ELR (cell line): ENCODE measurements at places on chromosomes 6 and 20.

GRCh38 chr20:57469418-57470211, 55.3 kb downstream of the CTCFL start:
- no peak for DNase-seq

GRCh38 chr6:56693246-56693607, 50.5 kb upstream of the DST start:
- DNase-seq = peak; percentile 88

DNA sequence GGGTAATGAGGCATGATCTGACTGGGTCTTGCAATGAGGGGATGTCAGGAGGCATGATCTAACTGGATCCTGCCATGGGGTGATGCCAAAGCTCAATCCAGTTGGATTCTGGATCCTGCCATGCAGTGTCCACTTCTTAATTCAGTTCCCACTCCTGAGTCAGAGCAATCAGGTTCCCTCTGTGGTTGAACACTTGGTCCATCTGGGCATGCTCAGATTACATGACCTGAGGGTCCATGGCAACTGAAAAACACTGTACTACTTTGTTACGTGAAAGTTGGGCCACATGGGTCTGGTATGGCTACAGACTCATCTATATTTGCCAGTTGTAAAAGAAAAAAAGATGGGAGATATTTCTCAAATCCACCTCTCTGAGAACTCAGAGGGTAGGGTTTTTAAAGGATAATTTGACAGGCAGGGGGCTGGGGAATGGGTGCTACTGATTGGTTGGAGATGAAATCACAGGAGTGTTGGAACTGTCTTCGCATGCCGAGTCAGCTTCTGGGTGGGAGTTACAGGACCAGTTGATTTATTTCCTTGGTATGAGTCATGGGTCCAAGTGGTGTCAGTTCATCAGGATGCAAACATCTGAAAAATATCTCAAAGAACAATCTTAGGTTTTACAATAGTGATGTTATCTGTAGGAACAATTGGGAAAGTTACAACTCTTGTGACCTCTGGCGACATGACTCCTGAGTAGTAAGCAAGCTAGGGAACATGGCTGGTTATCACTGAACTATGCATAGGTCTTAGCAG, 21.6 kb downstream of the C6orf163 start:
- peak; percentile 43 for DNase-seq

GRCh38 chr6:44072452-44072958, 54.7 kb downstream of the MRPL14 start:
- DNase-seq = no peak

DNA sequence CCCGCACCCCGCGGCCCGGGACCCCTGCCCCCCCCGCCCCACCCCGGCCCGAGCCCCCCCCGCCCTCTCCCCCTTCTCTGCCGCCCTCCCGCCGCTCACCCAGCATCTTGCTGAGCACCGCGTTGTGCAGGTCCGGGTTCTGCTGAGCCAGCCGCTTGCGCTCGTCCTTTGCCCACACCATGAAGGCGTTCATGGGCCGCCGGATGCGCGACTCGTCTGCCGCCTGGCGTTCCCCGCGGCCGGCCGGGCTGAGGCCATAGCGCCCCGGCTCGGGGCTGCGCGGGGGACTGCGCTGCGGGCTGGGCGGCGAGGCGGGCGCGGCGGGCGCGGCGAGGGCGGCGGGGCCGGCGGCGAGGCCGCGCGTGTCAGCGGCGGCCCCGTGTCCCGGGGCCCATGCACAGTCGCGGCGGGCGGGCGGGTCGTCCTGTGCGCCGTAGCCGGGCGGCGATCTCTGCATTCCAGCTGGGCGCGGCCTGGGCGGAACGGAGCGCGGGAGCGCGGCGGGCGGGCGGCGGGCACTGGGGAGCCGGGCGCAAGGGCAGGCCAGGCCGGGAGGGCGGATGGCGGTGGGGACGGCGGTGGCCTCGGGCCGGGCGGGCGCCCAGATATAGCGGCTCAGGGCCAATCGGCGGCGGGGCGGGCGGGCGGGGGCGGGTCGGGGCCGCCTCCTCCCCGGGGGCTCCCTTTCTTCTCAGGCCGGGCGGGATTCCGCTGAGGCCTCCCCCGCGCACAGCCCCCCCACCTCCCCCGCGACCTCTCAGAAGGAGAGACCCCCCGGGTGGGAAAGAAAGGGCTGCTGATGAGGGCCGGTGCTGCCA, at the start of gene SOX18:
Gene SOX18 (minus strand): TSS at position 580 of the 818 bp plus-strand sequence. CDS start 123 bp downstream, at position 457.
- peak; percentile 64 for DNase-seq

DNA sequence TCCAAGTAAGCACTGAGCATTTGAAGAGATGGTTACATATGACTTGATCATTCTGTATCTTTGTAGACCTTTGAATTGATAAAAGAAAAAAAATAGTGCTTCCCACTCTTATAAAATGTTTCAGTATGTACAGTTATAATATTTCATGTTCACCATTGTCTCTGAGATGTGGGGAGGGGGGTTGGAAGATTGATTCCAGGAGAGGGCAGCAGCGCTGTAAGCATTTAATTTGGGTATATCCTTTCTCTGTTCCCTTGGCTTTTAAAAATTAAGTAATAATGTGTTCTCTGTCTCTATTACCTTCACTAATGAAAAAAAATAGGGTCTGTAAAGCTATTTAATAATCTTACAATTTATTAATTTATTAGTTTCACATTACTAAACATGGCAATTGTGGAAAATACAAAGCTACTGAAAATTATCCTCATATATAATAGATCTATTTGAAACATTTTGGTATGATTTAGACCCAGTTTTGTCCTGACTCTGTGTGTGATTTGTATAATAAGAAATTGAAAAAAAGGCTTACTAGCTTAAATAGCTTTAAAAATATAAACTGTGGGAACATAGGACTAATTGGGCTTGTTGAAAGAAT, 341.2 kb downstream of the CDKAL1 start:
- DNase-seq = peak; percentile 44

- no peak for DNase-seq
Observed at GRCh38 chr6:43725643-43726580, 38.3 kb upstream of the MRPS18A start.

- no peak for DNase-seq
Observed at GRCh38 chr20:12467758-12468157, 541.0 kb upstream of the SPTLC3 start.

DNA sequence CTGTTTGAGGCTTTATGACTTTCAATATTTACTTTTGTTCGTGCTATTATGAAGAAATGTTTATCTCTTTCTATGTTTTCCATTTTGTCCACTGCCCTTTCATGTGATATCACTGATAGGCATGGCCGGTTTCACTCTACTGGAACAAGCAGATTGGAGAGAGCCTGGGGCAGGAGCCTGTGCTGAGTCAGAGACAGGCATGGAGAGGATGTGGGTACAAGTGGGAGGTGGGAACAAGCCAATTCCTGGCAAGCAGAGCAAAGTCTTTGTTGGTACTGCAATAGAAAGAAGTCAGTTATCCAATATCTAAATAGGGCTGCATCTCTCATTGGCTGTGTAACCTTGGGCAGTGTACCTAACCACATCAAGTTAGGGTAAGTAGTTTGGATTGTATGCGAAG, 545.6 kb upstream of the MAP3K7 start:
- DNase-seq = no peak

DNA sequence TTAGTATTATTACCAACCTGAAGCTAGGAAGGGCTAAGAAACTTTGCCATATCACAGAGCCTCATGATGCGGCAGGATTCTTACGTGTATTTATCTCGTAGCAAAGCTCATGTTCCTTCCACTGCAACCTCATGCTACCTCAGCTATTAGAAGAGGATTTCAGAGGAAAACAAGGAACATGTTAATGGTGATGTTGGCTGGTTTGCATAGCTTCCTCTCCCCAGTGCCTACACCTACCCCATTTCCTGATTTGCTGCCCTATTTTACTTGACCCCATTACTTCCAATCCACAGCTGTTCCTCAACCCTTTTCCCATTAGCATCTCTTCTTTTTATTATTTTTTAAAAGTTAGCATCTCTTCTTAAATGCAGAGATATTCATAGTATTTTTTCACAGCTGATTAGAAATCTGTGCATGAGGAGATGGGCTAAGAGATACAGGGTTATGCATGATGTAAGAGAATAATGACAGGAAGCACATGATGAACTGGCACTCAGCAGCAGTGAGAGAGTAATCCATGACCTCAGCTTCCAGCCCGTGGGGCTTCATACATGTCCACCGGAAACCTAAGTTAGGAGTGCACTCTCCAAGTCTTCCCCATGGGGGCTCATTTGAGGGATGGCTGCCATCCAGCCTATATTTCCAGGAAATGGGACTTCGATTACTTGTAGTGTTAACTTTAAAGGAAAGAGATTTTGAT, 106.1 kb upstream of the ASF1A start:
- no peak for DNase-seq

DNA sequence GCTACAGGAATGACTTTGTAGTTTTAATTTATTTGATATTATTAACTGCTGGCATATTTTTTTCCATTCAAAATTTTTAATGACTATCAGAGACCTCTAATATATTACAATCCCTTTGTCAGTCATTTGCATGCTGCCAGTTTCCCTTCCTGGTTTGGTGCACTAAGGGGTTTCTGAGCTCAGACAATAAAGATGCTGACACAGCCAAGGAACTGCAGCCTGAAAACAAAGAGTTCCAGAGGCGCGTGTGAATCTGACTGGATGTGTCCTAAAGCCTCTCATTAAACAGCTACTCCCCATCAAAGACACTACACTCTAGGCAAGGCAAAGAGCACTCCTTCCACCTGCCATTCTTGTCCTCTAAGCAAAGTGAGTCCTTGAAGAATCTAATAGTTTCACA, 116.8 kb upstream of the DST start:
- no peak for DNase-seq

DNA sequence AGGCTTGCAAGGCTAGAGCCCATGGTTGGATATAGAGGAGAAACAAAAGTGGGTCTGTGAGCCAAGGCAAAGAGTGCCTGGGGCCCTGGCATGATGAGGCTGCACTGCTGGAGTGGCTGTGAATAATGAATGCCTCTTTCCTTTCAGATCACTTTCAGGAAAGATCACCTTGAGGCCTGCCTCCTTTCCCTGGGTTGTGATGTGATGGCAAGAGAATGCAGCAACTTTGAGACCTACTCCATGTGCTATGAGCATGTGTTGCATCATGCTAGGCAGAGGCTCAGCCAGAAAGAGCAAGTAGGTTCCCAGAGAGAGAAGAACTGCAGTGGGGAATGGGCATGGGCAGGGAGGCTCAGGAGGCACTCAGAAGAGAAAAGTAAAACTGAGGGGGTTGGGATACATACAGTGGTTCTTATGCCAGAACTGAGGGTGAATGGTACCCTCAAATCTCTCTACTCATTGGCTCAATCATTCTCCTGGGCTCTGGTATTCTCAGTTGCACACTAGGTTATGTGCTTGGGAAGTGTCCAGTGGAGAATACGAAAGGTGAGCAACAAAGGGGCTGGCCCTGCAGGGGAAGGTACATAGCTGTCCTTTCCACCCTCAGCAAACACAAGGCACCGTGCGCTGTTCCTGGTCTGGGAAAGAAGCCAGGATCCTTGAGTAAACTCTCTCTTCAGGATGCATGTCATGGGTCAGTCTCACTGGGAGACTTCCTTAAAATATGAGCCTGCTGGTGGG, 45.9 kb downstream of the CD164 start:
- peak; percentile 10 for DNase-seq

DNA sequence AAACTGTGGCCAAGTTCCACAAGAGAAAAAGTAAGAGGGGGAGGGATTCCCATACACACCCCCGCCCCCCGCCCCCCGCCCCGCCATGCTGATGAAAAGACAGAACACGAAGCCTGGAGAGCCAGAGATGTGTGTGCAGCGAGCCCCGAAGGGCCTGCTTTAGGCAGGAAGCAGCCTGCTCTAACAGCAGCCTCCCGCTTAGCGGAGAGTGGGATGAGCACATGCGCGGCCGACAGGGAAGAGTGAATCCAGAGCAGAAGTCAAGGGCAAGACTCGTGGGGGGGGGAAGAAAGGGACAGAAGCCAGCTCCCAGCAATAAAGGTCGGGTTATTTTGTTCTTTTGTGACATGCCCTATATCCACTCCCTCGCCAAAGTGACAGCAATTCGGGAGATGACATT, 67.2 kb upstream of the PTGIS start:
- no peak for DNase-seq

DNA sequence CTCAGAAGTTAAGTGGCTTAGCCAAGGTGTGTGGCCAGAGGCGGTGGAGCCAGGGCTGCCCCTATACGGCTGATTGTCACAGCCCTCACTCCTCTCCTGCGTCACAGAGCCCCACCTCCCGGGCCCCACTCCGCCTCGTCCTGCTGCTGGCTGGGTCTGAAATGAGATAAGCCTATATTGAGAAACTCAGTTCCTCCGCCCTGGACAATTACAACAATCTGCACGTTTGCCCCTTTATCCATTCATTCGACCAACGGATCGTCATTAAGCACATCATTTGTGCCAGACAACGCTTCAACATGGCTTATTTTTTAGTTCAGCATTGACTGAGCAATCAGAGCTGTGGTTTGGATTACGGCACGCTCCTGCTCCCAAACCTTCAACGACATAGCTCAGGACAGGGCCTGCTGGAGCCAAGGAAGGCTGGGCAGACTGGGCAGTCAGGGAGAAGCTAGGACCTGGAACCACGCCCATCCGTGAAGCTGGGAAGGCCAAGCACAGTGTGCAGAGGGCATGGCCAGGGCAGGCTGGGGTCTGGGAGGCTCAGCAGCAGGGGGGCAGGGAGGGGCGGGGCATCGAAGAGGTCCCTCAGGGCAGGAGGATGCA, 16.6 kb upstream of the EZR start:
- DNase-seq = no peak

GRCh38 chr6:39646751-39647420, 78.3 kb downstream of the KIF6 start:
- no peak for DNase-seq

- no peak for DNase-seq
Observed at GRCh38 chr20:23520185-23520584, 29.3 kb downstream of the CST8 start.

DNA sequence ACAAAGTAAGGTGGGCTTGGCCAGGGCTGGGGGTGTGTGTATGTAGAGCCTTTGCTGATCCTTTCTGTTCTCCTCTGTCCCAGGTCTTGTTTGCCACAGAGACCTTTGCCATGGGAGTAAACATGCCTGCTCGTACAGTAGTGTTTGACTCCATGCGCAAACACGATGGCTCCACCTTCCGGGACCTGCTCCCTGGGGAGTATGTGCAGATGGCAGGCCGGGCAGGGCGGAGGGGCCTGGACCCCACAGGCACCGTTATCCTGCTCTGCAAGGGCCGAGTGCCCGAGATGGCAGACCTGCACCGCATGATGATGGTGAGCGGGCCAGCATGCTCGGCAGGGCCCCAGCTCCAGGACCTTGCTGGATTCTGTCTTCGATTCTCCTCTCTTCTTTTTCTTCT, 6.2 kb downstream of the DXO start:
- no peak for DNase-seq

DNA sequence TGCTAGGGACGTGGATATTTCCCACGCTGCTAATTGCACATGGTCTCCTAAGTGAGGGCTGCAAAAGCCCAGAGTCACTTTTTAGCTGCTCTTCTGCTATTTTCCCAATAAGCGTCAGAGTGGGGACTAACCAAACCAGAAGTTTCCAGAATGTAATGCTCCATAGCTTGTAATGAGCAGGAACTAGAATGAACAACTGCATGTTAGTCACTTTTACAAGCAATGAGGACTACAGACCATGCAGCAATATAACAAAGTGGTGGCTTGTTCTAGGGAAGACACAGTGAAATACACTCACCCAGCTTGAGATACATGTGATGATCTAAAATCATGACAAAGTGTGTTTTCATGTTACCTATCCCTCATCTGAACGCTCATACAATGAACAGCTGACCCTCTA, 314.1 kb upstream of the SGK1 start:
- no peak for DNase-seq
